ENCODE measurements at places on chromosomes 3 and 15. TPM values are rescaled to one million over a fixed set of nuclear protein-coding genes. Genes with fewer than 3 reads are reported as not detected.

Gene MEGF11
- 0.35 TPM for total RNA-seq

Gene DUOXA2
- total RNA-seq: not detected

Gene MLH1
- total RNA-seq: 50.3 TPM

Gene SEMA3G
- 10.8 TPM for total RNA-seq

DNA sequence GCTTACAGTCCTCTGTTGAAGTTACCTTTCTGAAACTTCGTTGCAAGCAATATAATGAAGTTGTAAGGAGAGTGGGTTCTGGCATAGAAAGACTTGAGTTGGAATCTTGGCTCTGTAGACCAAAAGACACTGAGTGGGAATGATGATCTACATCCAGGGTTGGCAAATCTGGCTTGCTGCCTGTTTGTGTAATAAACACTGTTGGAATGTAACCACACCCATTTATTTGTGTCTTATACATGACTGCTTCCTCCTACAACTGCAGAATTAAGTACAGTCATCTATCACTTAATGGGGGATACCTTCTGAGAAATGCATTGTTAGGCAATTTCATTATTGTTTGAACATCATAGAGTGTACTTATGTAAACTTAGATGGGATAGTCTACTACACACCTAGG lies 178.4 kb upstream of the SUCLG2 start:
- DNase-seq: no peak
- H3K4me1 ChIP-seq: no peaks in the 10 kb centered on the region
- no peaks in the 10 kb centered on the region for H3K36me3 ChIP-seq
- H3K4me3 ChIP-seq: no peak overlapping the region

GRCh38 chr3:111851511-111851954 lies 7.5 kb upstream of the PHLDB2 start:
- peak overlapping the region; percentile 81 for H3K27ac ChIP-seq
- DNase-seq: peak; percentile 56
- no peak overlapping the region for H3K4me3 ChIP-seq
- H3K27me3 ChIP-seq: no peaks in the 10 kb centered on the region
- no peaks in the 10 kb centered on the region for H3K36me3 ChIP-seq

GRCh38 chr3:171807806-171808205 lies 2.5 kb downstream of the PLD1 start:
- no peaks in the 10 kb centered on the region for H3K27me3 ChIP-seq
- no peak overlapping the region for H3K27ac ChIP-seq
- peaks cover 24% of the 10 kb centered on the region for H3K4me1 ChIP-seq
- no peak overlapping the region for H3K4me3 ChIP-seq

- no peak for DNase-seq
- no peak overlapping the region for H3K27ac ChIP-seq
- no peaks in the 10 kb centered on the region for H3K27me3 ChIP-seq
- no peaks in the 10 kb centered on the region for H3K36me3 ChIP-seq
Measured at GRCh38 chr3:20760981-20761380, 575.0 kb upstream of the SGO1 start.

DNA sequence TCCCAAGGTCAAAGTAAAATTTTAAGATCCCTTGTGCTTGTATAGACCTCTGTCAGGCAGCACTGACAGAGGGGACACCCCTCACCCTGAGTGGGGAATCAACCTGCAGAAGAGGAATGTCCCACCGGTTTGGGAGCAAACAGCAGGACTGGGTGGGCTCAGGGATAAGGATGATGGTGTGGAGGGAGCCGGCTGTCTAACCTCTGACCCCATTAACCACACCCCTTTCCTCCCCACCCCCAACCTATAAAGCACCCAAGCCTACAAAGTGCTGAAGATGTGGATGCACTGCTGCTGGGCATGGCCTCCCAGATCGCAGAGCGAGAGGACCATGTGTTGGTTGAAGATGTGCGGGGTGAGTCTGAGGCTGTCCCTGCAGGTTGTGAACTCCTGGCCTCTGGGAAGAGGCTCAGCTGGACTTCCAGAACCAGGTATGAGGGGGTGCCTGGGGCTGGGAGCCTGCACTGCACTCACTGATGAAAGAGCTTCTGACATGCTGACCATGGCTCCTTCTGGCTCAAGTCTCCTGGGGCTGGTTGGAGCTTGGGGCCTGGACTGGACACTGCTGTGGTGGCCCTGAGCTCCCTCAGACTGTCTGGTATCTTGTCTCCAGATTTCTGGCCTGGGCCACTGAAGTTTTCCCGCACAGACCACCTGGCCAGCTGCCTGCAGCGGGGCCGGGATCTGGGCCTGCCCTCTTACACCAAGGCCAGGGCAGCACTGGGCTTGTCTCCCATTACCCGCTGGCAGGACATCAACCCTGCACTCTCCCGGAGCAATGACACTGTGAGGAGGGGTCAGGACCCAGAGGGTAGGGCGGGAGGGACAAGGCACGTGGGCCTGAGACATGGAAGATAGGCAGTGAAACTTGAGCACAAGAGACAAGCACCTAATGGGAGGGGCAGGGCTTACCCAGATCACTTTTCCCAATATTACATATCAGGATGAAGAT lies 9.3 kb downstream of the DUOX1 start:
- H3K4me3 ChIP-seq: no peak overlapping the region
- no peak for DNase-seq
- H3K36me3 ChIP-seq: no peaks in the 10 kb centered on the region

GRCh38 chr15:60471314-60471713 lies 7.6 kb downstream of the ICE2 start:
- no peak overlapping the region for H3K27ac ChIP-seq
- H3K4me3 ChIP-seq: no peak overlapping the region
- no peaks in the 10 kb centered on the region for H3K27me3 ChIP-seq

GRCh38 chr3:101529816-101530685 lies 17.0 kb upstream of the SENP7 start:
- H3K27ac ChIP-seq: no peak overlapping the region
- H3K4me1 ChIP-seq: no peaks in the 10 kb centered on the region
- no peak for DNase-seq
- no peaks in the 10 kb centered on the region for H3K36me3 ChIP-seq
- H3K4me3 ChIP-seq: no peak overlapping the region

GRCh38 chr15:98614681-98615080 lies 33.7 kb upstream of the IGF1R start:
- H3K27ac ChIP-seq: no peak overlapping the region
- no peaks in the 10 kb centered on the region for H3K36me3 ChIP-seq

DNA sequence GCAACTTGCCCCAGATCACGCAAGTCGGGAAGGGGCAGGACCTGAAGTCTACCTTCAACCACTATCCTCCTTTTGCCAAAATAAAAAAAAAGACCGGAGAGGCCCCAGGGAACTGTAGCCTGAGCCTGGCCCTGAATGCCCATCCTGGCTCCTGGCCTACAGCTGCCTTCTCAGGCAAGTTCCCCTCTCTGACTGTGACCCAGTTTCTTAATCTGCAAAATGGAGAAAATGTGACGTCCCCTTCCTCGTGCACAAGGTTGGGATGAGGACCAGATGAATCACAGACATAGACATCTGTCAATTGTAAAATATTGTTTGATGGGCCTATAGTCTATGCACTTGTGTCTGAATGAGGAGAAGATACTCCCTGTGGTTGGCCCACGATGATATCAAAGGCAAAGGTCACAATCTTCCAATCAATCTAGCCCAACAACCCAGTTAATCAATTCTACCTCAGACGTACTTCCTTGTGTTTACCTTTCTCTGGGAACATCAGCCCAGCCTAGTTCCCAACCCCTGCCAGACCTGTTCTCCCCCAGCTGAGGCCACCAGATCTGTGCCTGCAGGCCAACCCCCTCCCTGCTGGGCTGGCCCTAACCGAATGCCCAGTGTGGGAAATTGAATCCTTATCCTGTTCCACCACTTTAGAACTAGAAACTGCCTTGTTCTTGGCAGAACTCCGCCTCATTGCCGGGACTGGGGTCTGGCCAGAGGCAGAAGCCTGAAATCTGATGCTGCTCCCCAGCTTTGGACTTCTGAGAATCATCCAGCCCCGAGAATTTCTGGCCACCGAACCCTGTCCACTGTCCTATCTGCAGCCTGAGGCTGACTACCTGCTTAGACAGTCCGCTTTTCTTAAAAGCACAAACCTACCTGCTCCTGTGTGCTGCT lies 101.8 kb upstream of the LIPC start:
- peak; percentile 74 for DNase-seq
- H3K4me1 ChIP-seq: peaks cover 31% of the 10 kb centered on the region
- H3K36me3 ChIP-seq: no peaks in the 10 kb centered on the region
- H3K27me3 ChIP-seq: peaks cover 2% of the 10 kb centered on the region
- H3K4me3 ChIP-seq: no peak overlapping the region

GRCh38 chr15:94858449-94858848 lies 627.1 kb downstream of the MCTP2 start:
- no peaks in the 10 kb centered on the region for H3K4me1 ChIP-seq
- no peak for DNase-seq
- H3K27me3 ChIP-seq: no peaks in the 10 kb centered on the region
- no peak overlapping the region for H3K4me3 ChIP-seq

DNA sequence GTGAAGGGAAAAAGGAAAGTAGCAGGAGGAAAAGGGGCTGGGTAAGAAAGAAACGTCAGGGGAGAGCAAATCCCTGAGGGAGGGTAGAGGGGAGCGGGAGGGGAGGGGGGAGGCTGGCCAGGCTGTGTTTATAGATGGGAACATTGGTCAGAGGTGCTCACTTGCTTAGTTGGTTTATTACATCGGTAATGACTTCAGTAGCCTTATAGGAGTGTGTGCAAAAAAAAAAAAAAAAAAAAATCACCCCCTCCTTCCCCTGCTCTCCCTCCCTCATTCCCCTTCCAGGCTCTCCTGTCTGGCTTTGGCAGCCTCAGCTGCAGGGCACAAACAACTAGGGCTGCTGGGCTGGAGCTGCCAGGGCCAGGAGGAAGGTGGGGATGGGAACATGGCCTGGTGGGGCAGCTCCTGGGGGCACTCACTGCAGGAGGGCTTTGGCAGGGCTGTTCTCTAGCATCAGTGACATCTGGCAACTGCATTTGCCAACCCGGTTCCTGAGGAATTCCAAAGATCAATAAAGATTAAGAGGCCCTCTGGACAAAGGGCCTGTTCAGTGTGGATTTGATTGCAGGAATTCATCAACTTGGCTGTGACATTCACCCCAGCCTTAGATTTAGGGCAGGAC lies 334.5 kb upstream of the FRG2C start:
- no peaks in the 10 kb centered on the region for H3K36me3 ChIP-seq
- H3K27me3 ChIP-seq: peaks cover 2% of the 10 kb centered on the region
- no peak overlapping the region for H3K4me3 ChIP-seq

All from muscle of leg (tissue), 16 donors.